Type B pancreatic cell (in vitro differentiated cells): ENCODE measurements at places on chromosomes 13 and 19. TPM values are rescaled to one million over a fixed set of nuclear protein-coding genes. Genes with fewer than 3 reads are reported as not detected.

DNA sequence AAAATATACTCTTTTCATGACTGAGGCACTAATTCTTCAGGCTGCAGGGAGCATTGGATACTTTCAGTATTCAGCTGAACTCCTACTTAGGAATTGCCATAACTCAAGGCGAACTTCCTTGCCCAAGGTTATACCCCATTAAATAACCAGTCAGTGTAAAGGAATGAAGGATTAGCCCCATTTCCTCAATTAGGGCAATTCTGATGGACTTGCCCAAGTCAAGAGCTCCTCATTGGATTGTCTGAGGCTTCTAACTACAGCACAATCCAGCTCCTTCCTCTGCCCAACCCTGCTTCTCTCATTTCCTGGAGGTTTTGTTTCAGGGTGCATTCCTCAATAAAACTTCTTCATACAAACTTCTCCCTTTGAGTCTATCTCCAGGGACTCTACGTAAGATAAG is 329.2 kb downstream of the LIG4 start:
- DNase-seq, result no peak

GRCh38 chr19:33382982-33383381 is 9.5 kb downstream of the CEBPG start:
- DNase-seq, result no peak

- no peak for DNase-seq
These were observed 90.1 kb downstream of the SERP2 start for GRCh38 chr13:44463759-44464158.

DNA sequence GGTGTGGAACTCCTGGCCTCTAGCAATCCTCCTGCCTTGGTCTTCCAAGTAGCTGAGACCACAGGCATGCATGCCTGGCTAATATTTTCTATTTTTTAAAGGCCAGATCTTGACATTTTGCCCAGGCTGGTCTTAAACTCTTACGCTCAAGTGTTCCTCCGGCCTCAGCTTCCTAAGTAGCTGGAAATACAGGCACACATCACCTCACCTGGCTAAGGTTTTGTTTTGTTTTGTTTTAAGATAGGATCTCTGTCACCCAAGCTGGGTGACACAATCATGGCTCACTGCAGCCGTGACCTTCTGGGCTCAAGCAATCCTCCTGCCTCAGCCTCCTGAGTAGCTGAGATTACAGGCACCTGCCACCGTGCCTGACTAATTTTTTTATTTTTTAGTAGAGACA is 5.5 kb upstream of the RLN3 start:
- DNase-seq, result no peak

ADGRE3 gene
- total RNA-seq, result not detected in 2 replicates
